ENCODE measurements at places on chromosomes 7 and 10.

- DNase-seq = no peak
Observed at GRCh38 chr7:140458201-140458600, 21.1 kb downstream of the MKRN1 start.

- DNase-seq = peak; percentile 21
Observed at GRCh38 chr10:93261961-93262610, 188.4 kb downstream of the CYP26A1 start.

GRCh38 chr10:80497187-80498077, 40.3 kb upstream of the SH2D4B start:
- peak; percentile 87 for DNase-seq

DNA sequence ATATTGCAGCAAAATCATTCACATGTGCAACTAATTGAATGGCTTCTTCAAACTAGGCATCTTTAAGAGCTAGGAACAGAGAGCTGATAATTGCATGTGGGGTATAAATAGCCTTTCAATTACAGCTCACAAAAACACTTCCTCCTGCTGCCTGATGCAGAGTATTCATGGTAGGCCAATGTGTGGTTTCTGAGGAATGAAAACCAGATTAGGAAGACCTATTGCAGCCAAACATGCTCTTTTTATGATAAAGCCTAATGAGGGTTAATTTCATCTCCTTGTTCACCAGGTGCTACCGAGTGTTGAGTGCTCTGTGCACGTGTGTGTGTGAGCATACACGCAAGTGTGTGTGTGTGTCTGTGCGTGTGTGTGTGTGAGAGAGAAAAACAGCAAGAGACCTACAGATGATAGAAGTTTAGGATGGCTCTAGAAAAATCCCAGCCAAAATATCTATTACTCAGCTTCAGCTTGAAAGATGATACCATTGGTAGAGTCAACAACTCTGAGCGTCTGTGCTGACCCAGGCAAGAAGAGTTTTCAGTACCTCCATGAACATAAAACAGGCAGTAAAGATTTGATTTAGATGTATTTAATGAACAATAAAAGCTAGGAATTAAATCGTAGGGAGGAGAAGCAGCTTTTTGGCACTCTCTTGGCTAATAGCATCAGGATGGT, 448.5 kb upstream of the ANKRD30A start:
- DNase-seq = peak; percentile 23

DNA sequence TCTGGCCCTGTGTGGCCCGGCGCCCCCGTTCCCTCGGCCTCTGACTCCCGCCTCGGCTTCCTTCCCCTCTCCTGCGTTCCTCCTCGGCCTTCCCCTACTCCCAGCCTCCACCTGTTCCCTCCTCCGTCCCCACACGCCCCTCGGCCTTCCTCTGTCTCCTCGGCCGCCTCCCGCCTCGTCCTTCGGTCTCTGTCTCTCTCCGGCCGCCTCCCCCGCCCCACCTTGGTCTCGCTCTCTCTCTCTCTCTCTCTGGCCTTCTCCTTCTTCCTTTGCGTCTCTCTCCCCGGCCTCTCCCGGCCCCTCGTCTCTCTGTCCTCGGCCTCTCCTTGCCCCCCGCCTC, 588 bp downstream of the GET4 start:
- no peak for DNase-seq

All from fibroblast of pulmonary artery (primary cell).